Amniotic epithelial cell (primary cell): ENCODE measurements at places on chromosomes 1 and 21.

DNA sequence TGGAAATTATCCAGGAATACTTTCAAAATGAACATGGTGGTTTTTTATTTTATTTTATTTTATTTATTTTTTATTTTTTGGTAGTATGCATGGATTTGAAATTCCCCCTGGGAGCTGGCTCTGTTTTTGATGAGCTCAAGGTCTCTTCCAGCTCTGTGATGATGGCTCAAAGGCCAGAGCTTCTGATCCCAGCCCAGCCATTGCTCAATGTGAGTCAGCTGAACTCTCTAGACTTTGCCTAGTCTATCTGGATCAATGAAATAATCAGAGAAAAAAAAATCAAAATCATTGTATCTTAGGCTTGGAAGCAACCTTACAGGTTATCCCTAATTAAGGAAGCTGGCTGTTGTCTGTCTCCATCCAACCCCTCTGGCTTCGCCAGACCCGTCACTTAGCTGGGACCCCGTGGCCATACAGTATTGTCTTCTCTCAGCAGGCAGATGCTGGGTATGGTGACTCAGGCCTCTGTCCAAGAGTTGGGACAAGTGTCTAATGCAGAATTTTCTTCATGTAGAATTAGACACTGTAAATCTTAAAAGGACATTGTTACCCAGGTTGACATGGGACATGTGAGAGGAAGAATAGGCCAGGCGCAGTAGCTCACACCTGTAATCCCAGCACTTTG, 90.2 kb upstream of the LPGAT1 start:
- no peak for DNase-seq

GRCh38 chr1:94642617-94643321, 101.2 kb upstream of the F3 start:
- no peak for DNase-seq

GRCh38 chr1:206714331-206715058, 29.8 kb downstream of the MAPKAPK2 start:
- DNase-seq = peak; percentile 62

DNA sequence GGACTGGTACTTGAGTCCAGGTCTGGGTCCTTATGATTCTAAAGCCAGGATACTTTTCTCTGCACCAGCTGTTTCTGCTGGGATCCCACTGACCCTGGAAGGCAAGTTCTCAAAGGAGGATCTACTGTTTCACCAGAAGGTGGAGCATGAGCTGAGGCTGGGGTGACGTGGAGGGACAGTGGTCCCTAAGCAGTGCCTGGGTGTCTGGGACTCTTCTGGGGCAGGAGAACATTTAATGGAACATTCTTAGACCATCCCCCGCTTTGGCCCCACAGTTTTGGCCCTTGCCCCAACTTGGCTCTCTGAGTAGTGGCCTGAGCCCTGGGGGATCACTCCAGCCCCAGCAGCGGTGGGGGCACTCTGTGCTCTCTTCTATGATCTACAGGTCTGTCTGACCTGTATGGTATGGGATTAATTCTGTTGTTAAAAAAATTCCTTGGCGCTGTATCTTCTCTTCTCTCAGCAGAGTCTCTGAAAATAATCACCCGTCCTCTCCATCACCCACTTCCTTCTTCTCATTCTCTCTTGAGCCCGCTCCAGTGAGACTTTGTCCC, 60.3 kb upstream of the CSF3R start:
- DNase-seq = no peak

DNA sequence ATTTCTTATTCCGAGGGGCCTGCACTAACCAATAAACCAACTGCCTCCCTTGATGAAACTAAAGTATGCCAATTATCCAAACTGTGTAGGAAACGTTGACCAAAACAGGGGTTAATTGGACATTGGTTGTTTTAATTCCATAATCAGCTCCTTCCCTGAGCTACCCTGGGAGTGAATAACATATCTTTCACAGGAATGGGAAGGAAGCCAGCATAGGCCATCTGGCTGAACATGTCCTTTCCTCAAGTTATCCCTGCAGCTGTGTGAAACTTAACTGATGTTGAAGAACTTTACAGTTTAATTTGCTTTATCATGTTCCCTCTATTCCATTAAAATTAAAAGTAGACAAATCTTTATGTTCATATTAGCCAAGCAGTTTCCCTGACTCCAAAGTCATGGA, 75.4 kb downstream of the NRIP1 start:
- DNase-seq = peak; percentile 71

- DNase-seq = no peak
Observed at GRCh38 chr1:115632251-115633026, 9.3 kb upstream of the VANGL1 start.

DNA sequence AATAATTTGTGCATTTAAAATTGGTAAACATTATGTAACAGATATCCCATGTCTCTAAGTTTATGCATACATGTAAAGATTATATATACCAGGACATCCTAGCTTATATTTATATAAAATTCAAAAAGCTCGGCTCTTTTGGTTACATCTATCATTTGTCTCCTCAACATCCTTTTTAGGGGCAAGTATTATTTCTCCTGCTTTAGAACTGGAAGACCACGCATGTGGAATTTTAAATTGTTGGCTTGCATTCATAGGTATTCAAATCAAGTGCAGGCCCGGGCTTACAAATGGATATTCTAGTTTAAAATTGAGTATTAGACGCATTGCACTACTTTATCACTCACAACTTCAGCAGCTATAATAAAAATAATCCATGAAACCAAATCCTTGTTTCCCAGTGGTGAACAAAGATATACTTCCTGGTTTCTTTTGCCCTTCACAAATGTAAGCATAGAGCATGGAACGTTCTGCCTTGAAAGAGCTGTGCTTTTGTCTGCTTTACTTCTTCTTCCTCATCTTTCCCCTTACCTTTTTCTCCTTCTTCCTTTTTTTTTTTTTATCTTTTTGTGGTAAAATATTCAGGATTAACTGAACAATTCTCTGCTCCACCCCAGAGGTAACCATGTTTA, 57.1 kb downstream of the DDAH1 start:
- DNase-seq = no peak

DNA sequence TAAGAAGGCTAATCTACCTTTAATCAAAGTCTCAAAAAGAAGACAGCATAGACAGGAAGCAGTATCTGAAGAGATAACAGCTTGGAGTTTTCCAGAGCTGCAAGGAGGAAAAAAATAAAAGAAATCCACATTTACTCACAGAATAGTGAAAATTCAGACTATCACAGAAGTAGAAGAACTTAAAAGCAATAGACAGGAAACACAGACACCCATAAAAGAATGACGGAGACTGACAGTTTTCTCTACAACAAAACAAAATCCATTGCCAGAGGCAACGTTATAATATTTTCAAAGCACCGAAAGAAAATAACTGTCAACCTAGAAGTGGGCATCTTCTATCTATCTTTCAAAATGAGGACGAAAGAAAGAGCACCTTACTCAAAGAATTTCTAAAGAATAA, 104.4 kb downstream of the DMRTB1 start:
- DNase-seq = no peak

DNA sequence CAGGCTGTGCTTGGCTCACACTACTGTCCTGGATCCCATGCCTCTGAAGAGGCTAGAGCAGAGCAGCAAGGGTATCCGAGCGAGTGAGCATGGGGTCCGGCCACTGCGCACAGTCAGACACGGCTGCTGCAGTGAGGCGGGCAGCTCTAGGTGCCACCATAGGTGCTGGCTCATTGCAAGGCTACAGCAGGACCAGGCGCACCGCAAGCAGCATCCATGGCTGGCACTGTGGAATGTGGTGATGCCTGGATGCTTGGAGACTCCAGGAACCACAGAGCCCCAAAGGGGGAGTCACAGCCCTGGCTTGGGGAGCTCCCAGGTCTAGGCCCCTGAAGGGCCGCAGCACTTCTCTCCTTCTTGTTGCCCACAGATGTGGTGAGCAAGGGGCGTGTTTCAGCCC, 47.2 kb downstream of the ATP6V1G3 start:
- peak; percentile 11 for DNase-seq

DNA sequence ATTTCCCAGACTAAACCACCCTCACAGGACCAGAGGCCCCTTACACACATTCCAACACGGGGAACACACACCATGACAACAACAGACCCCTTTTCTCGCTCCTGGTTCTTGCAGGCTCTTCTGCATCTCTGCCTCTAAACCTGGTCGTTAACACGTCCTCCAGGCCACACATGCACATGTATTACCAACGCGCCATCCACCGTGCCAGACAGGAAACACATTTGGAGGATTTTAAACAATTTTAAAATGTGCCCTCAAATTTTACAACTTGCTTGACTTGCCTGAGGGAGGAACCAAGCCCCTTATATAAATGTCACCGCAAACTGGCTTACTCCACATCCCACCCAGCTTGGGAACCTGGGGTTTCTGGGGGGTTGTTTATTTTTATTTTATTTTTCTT, 16.9 kb upstream of the EFNA1 start:
- DNase-seq = no peak

- DNase-seq = no peak
Observed at GRCh38 chr1:241074507-241074906, 282.5 kb downstream of the RGS7 start.

DNA sequence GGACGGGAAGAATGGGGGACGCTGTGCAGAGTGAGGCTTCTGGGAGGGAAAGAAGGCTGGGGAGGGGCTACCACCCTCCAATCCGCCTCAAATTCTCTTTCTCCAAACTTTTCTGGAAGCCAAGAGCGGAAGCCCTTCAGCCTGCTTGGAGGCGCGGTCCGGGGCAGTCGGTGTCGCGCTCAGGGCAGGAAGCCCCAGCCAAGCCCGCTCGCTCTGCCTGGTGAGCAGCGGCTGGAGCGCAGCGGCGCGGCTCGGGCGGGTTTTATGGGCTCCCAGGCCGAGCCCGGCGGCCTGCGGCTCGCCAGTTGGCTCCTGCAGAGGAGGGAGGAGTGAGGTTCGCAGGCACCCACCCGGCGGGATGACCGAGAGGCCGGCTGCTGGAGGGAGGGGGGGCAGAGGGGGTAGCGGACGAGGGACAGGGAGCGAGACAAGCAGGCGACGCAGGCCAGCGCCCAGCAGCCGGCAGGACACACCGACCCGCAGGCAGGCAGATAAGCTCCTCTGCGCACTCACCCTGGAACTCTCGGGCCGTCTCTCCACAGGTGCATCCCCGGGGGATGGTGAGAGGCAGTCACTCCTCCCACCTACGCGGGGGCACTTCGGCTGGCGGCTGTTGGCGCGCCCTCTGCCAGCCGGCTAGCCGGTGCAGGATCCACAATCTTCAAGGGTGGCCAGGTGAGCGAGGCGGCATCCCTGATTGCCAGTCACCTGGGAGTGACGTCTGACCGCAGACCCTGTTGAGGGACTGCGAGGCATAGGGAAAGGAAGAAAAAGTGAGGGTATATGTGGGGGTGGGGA, at the start of gene AVPR1B:
AVPR1B (minus strand) TSS at position 238 of the 798 bp plus-strand sequence. CDS start 498 bp downstream, outside the sequence.
- DNase-seq = no peak

- no peak for DNase-seq
Observed at GRCh38 chr1:226223786-226224244, 351 bp downstream of the MIXL1 start.

DNA sequence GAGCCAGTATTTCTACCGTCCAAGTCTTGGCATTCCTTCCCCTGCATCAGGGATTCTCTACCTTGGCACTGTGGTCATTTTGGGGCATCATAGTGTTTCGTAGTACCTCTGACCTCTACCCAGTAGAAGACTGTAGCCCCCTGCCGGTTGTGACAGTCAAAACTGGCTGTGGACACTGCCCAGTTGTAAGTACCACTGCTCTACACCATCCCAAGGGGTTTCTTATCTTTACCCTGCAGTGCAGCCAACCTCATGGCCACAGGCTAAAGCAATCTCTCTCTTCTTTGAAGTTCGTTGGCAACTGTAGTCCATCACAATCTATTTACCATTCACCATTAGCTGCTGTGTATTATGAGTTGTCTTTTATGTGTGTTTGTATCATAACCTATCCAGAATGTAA, 29.3 kb upstream of the ERO1B start:
- no peak for DNase-seq

- peak; percentile 21 for DNase-seq
Observed at GRCh38 chr1:86155051-86155806, 1.3 kb downstream of the COL24A1 start.

GRCh38 chr1:169245706-169246105, 121.9 kb downstream of the NME7 start:
- DNase-seq = no peak

- no peak for DNase-seq
Observed at GRCh38 chr1:212542761-212543187, 65.8 kb upstream of the ATF3 start.

- no peak for DNase-seq
Observed at GRCh38 chr1:11617314-11617713, 36.9 kb downstream of the FBXO2 start.

DNA sequence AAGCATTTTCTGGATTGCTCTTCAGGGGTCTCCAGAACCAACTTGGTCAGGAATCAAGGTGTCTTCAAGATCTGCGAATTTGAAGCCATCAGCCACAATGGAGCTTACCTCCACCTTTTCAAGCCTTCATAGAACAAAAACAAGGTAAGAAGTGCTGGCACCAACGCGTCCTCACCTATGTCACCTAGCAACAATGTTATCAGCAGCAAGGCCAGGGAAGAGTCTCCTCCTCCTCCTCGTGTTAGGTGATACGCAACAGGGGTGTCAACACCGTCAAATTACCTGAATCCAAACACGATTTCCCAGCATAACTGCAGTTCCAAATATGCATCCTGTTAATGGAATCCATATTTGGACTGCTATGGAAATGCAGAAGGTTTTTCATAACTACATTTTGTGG, 4.1 kb upstream of the TIAM1 start:
- DNase-seq = no peak

DNA sequence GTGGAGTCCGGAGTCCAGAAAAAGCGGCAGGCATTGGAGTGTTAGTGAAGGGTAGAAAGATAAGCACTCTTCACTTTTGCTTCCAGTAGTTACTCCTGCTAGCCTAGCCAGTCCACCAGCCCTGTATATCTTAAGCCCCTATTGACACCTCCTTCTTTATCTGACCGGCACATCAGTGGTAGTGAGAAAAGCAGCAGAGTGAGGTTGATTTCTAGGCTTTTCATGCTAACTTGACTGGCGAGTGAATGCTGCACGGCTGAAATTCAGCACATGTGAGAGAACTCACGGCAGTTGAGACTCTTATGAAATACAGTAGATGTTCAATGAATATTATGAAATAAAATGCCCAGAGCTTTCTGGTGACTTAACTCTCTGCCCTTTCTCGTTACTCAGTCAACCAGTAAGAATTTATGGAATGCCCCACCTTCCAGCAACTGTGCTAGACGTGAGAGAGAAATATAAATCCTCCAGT, 128.2 kb downstream of the CACHD1 start:
- DNase-seq = peak; percentile 79

GRCh38 chr1:42886800-42887199, 40.4 kb downstream of the ZNF691 start:
- DNase-seq = no peak

DNA sequence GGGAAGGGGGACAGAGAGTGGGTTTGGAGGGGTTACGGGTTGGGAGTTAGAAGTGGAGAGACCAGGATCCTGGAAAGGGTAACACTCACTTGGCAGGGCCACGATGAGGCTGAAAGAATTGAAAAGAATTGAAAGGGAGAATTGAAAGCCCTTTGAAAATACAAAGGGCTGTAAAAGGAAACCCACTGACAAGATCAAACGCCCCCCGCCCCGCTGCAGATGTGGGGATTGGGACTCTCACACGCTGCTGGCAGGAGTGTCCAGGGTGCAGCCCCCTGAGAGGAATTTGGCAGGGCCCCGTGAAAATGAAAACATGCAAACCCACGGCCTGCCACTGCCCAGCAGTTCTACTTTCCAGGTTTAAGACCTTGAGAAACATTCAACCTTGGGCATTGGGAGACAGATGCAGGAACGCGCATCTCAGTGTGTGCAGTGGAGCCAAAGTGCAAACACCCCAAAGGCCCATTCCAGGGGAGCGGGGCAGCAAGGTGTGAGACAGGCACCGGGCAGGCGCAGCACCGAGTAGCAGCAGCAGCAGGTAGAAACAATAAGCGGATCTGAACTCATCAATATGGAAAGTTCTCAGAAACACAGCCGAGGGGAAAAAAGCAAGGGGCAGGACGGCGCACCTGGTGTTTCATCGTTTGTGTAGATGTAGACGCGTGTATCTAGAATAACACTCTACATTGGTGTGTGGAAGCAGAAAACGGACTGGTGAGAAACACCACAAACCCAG, 8.3 kb upstream of the TNFRSF1B start:
- DNase-seq = no peak
